NCI-H460 (cell line): ENCODE measurements at places on chromosomes 12 and 14. TPM values are rescaled to one million over a fixed set of nuclear protein-coding genes. Genes with fewer than 3 reads are reported as not detected.

DNA sequence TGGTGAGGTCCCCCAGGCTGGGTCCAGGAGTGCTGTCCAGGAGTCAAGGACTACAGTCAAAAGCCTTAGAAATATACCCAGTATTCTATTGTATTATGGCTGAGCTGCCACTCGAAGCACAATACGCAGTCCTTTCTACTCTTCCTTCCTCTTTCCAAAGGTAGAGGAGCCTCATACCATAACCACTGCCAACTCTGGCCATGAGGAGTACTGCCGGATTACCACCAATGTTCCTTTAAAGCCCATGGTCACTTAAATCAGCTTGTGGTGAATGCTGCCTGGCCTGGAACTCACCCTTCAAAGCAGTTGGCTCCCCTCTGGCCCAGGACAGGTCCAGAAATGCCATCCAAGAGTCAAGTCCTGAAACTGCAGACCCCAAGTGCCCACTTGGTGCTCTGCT, 425.4 kb downstream of the SLC16A7 start:
- DNase-seq, result no peak

DNA sequence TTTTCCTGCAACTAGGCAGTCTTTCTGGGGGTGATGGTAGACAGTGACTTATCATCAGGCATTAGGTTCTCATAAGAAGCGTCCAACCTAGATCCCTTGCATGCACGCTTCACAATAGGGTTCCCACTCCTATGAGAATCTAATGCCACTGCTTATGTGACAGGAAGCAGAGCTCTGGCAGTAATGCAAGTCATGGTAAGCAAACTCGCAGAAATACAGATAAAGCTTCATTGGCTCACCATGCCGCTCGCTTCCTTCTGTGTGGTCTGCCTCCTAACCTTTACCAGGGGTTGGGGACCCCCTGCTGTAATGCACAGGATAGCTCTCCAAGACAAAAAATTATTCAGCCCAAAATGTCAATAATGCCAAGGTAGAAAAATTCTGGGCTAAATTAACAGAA, 864.2 kb downstream of the TRHDE start:
- DNase-seq, result no peak

- no peak for DNase-seq
Measured at GRCh38 chr12:81077329-81077685, 572 bp upstream of the ACSS3 start.

Gene INHBE
- 1.3 and 2.2 TPM in 2 replicates for total RNA-seq

Gene INSM2
- total RNA-seq, result not detected in 2 replicates

Gene ARF6
- 47.8 and 54.4 TPM in 2 replicates for total RNA-seq

DNA sequence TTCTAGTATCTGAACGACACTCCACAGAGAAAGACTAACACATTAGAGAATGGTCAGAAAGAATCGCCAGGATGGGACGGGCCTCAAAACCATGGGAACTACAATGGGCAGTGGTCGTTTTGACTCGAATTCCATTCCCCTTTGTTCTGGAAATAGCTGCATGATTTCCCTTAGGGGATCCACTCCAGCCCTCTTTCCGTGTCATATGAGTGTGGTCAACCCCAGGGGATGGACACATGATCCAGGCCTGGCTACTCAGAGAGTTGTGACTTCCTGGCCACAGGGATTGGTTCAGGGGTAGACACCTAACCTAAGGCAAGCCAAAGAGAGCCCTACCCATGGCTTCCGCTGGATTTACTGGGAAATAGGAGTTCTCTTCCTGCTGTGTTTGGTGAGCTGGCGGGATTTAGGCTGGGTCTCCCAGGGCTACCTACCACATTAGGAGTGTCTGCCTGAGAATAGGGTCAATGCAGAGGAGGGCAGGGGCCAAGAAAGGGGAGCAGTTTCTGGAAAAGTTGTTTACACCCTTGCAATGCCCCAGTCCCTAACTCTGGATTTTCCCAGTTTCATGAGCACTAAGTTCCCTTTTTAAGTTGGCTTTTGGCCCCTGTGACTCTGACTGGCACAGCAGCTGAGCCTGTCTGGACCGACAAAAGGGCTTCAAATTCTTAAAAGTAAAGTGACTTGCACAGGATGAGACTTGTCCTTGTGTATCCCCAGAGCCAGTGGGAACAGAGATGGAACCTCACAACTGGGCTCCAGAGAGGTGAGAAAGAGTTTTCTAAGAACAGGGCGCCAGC, 28.1 kb upstream of the GPATCH2L start:
- DNase-seq, result no peak

- no peak for DNase-seq
Measured at GRCh38 chr12:23722655-23723054, 226.8 kb downstream of the SOX5 start.

Gene SARNP
- total RNA-seq, result 122 and 140 TPM in 2 replicates

Gene SMCO2
- total RNA-seq, result 0.27 TPM in 1 of 2 replicates, not detected in the other

- DNase-seq, result peak; percentile 66
Measured at GRCh38 chr12:70590051-70590450, 47.2 kb downstream of the PTPRB start.

DNA sequence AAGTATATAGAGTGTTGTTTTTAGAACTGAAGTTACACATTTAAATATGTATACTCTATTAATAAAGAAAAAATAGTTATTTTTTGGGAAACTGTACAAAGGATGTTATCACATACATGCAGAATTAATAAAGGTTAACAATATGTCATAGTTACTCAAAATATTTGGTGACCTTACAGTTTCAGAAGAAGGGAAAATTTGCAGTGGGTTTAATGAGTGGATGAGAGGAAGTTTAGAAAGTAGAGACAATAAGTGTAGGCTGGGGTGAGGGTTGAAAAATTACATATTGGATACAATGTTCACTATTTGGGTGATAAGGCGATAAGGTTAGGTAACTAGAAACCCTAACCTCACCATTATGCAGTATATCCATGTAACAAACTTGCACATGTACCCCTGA, 13.5 kb downstream of the WNK1 start:
- no peak for DNase-seq

Gene TAS2R7
- total RNA-seq, result not detected in 2 replicates

DNA sequence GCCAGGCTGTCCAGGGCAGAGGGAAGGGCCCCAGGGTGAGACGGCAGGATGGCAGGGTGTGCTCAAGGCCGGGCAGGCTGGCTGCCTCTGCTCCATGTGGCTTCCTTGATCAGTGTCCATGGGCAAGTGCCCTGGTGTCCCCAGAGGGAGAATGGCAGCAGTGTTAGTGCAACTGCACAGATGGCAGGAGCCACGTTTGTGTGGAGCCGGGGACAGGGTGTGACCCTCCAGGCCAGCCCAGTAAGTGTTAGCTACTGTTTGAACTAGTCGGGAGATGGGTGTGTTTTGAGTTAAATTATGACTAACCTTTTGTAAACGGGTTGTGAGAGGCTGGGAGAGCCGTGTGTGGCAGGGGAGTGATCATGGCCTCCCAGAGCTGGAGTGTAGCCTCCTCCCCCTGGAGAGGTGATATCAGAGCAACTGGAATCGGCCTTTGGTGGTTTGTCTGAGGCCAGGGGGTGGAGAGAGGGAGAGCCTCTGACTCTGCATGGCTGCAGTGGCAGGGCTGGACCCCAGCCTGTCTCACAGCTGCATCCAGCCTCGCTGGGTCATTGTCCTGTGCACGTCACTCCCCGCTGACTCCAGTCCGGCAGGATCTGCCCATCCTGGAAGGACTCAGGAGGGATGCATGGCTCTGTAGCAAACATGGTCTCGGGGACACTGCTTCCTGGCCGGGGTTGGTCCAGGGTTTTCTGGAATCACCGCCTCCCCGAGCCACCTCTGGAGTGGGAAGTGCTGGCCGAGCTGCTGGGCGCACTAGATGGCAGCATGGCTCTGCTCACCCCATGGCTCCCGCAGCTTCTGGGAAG, 27.8 kb downstream of the AACS start:
- peak; percentile 13 for DNase-seq

DNA sequence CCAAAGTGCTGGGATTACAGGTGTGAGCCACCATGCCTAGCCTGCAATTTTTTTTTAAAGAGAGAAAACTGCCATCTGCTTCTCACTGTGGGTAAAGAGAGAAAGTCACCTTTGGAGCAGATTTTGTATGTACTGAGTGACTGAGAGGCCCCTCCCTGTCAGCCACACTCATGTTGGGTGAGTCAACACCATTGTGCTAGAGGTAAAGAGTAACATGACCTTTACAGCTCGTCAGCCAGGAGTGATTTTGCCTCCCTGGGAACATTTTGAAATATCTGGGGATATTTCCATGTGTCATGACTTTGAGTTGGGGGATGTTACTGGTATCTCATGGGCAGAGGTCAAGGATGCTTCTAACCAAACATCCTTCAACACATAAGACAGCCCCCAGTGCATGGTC, 115.2 kb downstream of the KSR2 start:
- no peak for DNase-seq

Gene TNS2
- total RNA-seq, result 12.1 and 16.9 TPM in 2 replicates

Gene RAB15
- total RNA-seq, result 1.5 and 1.8 TPM in 2 replicates

GRCh38 chr14:21066882-21067502, 3.1 kb upstream of the ARHGEF40 start:
- peak; percentile 19 for DNase-seq

GRCh38 chr12:31120392-31121008, 46.8 kb downstream of the DDX11 start:
- DNase-seq, result no peak

Gene ANKRD33
- not detected in 2 replicates for total RNA-seq

Gene TRIM9
- total RNA-seq, result 0.07 TPM in 1 of 2 replicates, not detected in the other

Gene FOXG1
- 0.02 TPM in 1 of 2 replicates, not detected in the other for total RNA-seq

- no peak for DNase-seq
Measured at GRCh38 chr12:30796313-30796780, 41.6 kb upstream of the CAPRIN2 start.

Gene GPRC5D
- total RNA-seq, result not detected in 2 replicates

DNA sequence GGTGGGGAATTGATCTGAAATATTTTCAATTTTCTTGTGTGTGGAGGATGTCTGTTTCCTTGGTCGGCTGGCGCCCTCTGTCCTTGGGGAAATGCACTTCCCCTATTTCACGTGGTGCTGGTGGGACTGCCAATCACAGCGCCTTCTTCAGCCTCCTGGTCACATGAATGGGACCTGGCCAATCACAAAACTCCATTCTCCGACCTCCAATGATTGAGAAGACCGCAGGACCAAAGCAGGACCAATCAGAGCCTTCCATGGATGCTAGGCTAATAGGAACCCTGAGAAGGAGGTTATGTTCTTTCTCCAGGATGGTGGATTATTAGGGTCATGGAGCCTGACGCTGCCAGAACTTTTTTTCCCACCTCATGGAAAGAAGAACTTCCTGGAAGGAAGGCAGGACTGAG, 188.7 kb downstream of the TTC8 start:
- peak; percentile 33 for DNase-seq

DNA sequence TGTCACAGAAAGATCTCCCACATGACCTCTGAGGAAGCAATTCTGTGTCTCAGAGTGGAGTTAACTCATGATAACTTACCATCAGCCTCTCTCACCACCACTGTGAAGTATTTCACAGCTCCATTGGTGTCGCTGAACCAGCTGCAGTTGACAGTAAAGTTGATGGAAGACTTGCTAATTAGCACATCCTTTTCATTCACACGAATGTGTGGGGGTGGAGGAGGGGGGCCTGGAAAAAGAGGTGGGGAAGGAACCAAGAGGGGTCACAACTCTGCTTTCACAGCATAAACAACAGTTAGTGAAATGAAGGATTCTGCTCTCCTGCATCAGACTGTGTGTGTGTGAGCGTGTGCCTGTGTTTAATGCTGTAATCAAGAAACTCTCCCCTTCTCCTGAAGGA, 82.1 kb downstream of the PTPRB start:
- DNase-seq, result no peak

DNA sequence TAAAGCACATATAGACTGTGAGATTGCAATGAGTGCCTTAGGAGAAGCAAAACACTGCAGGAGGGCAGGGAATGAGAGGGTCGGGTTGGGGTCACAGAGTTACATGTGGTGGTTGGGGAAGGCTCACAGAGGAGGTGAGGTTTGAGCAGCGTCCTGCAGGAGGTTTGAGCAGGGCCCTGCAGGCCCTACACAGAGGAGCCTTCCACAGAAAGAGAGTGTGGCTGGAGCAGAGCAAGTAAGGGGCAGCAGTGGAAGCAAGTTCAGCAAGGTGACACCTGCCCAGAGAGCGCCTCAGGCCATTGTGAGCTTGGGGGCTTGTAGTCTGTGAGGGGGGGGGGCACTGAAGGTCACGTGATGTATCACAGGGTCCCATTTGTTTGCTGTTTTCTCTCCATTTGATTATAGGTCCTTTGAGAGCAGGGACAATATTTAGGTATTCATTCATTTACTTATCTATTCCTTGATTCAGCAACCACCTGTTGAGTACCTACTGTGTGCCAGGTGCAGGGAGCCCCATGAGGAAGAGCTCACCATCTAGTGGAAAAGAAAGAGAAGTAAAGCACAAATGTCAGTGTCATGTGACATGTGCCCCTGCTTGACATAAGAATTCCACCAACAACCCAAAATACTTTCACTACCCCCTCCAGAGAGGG, 56.6 kb downstream of the GALNT16 start:
- no peak for DNase-seq

DNA sequence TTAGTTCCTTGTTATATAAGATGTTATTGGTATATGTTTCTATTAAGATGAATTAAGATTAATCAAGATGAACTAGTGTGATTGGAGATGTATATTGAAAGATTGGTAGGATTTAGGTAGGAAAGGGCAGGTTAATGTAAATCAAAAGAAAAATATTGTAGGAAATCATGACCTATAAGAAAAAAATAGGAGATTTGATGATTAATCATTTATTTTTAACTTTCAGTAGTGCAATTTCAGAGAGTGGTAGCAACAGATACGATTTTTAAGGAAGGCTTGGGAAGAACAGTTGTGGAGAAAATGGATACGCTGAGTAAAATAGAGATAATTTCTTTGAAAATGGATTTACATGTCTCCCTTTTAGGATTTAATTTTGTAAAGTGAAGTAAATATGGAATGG, 73.7 kb downstream of the MON2 start:
- DNase-seq, result no peak

- DNase-seq, result no peak
Measured at GRCh38 chr14:25943329-25943728, 654.5 kb downstream of the NOVA1 start.

- no peak for DNase-seq
Measured at GRCh38 chr12:85741046-85741445, 95.2 kb downstream of the RASSF9 start.

Gene ZNF891
- total RNA-seq, result 2.5 and 3.6 TPM in 2 replicates

DNA sequence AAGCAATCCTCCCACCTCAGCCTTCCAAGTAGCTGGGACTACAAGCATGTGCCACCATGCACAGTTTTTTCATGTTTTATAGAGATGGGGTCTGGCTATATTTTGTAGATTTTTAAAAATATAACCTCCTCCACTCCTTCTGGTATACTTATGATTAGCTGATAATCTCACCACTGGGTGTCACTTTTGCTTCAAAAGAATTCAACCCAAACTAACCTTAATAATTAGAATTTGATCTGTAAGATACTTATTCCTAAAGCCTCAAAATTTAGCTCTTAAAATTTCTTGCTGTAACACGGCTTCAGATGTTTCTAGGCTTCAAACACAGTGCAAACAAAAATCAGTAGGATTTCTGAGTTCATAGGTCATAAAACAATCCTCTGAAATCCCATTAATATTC, 130.3 kb downstream of the CEP83 start:
- DNase-seq, result no peak

Gene WNT1
- total RNA-seq, result not detected in 2 replicates

GRCh38 chr14:74263921-74264320, 24.7 kb downstream of the VSX2 start:
- no peak for DNase-seq

Gene LUM
- 15.0 and 18.5 TPM in 2 replicates for total RNA-seq

Gene MYF6
- not detected in 2 replicates for total RNA-seq
